ENCODE measurements at places on chromosomes 3 and 15.

DNA sequence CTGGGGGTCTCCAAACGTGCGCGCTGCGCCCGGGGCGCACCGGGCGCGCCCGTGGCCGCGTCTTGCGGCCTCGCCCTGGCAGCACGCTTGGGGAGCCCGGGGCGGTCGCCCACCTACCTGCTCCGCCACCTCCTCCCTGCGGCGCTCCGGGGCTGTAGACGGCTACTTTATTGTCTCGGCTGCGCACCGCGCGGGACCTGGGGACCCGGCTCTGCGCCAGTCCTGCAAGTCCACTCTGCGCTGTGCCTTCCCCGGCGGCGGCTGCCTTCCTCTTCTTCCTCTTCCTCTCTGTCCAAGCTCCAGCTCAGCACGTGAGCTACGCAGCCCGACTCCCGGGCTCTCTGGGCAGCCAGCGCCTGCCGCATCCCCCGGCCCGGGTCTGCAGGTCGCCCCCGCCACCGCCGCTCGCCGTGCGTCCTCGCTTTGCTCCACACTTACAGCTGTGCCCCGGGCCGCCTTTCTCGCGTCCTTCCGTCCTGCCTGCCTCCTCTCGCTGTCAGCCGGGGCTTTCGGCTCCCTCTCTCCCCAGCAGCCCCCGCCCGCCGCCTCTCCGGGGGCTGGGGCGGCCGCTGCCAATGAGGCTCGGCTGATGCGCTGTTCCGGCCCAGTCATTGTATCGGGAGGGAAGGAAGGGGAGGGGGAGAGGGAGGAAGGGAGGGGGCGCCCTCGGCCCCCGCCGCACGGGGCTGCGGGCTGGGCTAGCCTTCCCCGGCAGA is 156.4 kb upstream of the FRMD4B start:
- H3K27ac ChIP-seq = no peak overlapping the region
- H3K4me1 ChIP-seq = peaks cover 14% of the 10 kb centered on the region
- H3K27me3 ChIP-seq = peaks cover 48% of the 10 kb centered on the region
- peak; percentile 88 for DNase-seq

DNA sequence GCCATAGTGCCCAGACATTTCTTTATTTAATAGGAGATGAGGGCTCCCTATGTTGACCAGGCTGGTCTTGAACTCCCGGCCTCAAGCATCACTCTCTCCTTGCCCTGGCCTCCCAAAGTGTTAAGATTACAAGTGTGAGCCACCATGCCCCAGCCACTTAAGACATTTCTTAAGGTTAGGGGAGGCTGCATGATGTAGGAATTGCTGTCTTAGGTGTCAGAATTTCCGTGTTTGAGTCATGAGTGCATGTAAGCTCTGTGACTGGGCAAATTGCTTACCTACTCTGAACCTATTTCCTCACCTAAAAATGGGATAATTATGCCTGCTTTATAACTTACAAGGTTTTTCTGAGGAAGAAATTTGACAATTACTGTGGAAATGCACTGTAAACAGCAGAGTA is 34.2 kb upstream of the SIAH2 start:
- DNase-seq = no peak
- H3K27me3 ChIP-seq = no peaks in the 10 kb centered on the region
- H3K36me3 ChIP-seq = no peaks in the 10 kb centered on the region

- peaks cover 9% of the 10 kb centered on the region for H3K27me3 ChIP-seq
- no peak overlapping the region for H3K4me3 ChIP-seq
- no peak overlapping the region for H3K27ac ChIP-seq
- no peaks in the 10 kb centered on the region for H3K4me1 ChIP-seq
Measured at GRCh38 chr15:78751602-78751979, 59.7 kb downstream of the ADAMTS7 start.

DNA sequence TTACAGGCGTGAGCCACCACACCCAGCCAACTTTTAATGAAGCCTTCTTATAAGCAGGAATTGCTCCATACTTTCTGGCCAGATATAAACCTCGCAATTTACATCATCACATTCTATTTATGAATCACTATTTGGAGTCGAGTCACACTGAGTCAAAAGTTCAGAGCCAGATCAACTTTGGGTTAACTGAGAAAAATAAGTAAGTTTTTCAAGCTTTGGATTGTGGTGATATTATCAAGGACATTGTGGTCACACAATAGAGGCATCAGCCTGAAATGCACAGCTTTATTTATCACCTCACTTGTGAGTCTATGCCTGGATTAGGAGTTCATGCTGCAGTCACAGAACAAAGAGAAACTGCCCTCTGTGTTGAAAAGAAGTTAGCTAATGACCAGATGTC is 1163.5 kb downstream of the ROBO1 start:
- H3K27me3 ChIP-seq = no peaks in the 10 kb centered on the region
- no peaks in the 10 kb centered on the region for H3K4me1 ChIP-seq
- H3K27ac ChIP-seq = no peak overlapping the region
- H3K4me3 ChIP-seq = no peak overlapping the region
- peak; percentile 4 for DNase-seq

DNA sequence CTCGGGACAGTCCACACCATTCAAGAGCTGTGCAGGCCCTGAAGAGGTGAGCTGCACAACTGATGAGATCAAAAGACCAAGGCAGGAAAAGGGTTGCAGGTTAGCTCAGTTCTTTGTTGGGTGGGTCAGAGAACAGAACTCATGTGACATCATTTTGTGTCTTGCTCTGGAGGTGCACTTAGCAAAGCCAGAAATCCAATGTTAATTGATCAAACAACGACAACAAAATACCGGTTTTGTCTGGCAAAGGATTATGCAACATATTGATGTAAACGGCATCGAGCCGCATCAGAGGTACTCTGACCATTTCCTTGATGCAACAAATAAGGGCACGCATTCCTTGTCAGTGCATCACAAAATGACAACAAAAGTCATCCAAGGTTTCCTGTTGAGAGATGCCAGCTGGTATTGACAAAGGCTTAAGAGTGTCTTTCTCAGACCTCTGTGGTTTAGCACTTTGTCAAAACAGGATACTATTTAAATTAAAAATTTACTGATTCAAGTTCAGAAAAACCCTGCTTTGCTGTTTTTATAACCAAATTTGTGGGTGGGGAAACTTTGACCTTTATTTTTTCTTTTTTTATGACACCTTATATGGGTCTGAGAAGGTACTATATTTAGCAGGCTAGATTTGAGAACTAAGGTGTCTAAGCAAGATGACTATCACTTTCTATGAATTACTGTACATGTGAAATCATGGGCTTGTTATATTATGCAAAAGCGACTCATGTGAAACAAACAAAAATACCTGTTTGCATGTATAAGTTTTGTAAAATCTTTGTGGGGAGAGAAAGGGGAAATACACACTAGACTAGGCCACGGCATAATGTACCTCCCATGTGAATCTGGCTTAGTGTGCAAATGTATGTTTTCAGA is 496.1 kb downstream of the FOXP1 start:
- H3K4me1 ChIP-seq = peaks cover 8% of the 10 kb centered on the region
- H3K27me3 ChIP-seq = no peaks in the 10 kb centered on the region
- no peak for DNase-seq

GRCh38 chr15:83109532-83109931 is 2.1 kb downstream of the TM6SF1 start:
- H3K27ac ChIP-seq = no peak overlapping the region
- no peaks in the 10 kb centered on the region for H3K4me1 ChIP-seq
- no peak overlapping the region for H3K4me3 ChIP-seq

DNA sequence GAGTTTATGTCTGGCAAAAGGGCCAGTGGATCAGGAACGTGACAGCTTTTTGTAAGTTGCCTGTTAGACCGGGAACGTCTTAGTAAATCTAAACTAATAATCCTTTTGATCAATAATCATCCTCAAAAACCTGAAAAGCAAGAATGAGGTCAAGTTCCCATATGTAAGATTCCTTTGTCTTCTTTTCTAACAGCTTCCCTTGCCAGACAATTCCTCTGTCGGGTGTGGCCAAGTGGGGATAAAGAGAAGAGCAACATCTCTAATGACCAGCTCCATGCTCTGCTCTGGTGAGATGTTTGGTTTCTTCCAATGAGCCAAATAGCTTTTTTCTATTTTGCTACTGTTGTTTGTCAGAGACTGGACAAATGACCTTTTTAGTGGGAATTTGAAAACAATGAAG is 19.8 kb downstream of the FANCD2OS start:
- H3K4me3 ChIP-seq = no peak overlapping the region
- no peaks in the 10 kb centered on the region for H3K4me1 ChIP-seq
- peaks cover 12% of the 10 kb centered on the region for H3K36me3 ChIP-seq
- H3K27me3 ChIP-seq = no peaks in the 10 kb centered on the region
- no peak overlapping the region for H3K27ac ChIP-seq

DNA sequence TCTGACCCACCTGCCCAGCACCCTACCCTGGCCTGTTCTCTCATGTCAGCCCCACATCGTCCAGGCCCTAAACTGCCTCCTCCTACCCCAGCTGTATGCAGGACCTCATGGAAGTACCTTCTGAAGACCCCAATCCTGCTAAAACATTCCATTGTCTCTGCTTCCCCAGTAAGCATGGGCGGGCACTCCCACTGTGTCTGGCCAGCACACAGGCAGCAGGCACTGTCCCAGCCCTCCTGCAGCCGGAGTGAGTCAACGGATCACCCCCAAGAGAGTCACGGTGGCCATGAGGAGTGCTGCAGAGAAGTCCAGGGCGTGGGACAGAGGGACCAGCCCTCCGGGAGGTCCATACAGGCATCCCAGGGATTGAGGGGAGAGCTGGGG is 36.4 kb upstream of the SLCO2A1 start:
- no peaks in the 10 kb centered on the region for H3K36me3 ChIP-seq
- DNase-seq = no peak

DNA sequence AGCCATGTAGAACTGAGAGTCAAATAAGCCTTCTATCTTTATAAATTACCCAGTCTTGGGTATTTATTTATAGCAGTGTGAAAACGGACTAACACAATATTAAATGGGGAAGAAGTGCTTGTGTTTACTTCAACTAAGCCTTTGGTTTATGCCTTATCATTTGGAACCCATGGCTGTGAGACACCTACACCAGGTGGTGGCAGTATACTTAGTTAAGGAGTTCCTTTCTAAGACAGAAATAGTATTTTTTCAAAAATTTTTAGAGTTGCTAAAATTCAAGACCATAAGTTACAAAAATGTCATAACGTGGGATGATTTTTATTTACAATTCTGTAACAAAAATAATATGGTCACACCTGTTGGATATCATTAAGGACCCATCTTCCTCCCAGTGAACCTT is 354.5 kb upstream of the SOX14 start:
- no peak overlapping the region for H3K27ac ChIP-seq
- no peaks in the 10 kb centered on the region for H3K36me3 ChIP-seq
- no peaks in the 10 kb centered on the region for H3K27me3 ChIP-seq
- no peaks in the 10 kb centered on the region for H3K4me1 ChIP-seq
- DNase-seq = peak; percentile 13

- peaks cover 36% of the 10 kb centered on the region for H3K4me1 ChIP-seq
- peak overlapping the region; percentile 95 for H3K4me3 ChIP-seq
- H3K36me3 ChIP-seq = no peaks in the 10 kb centered on the region
- DNase-seq = peak; percentile 78
Measured at GRCh38 chr15:79923079-79923514, 26.3 kb upstream of the MTHFS start.

DNA sequence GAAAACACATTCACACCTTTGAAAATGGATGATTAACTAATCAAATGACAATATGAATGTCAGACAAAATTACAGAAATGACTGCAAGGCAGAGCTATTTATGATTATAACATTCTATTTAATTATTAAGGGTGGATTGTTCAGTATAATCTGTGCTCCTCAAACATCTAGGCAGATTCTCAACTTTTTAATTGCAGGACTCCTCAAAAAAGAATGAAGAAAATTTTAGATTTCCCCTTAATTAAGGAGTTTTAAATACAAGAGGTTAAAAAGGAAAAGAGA is 22.6 kb upstream of the CMC1 start:
- DNase-seq = no peak
- no peaks in the 10 kb centered on the region for H3K27me3 ChIP-seq
- no peaks in the 10 kb centered on the region for H3K4me1 ChIP-seq
- no peak overlapping the region for H3K4me3 ChIP-seq

- peaks cover 25% of the 10 kb centered on the region for H3K27me3 ChIP-seq
- H3K4me3 ChIP-seq = no peak overlapping the region
- no peak overlapping the region for H3K27ac ChIP-seq
- peaks cover 13% of the 10 kb centered on the region for H3K4me1 ChIP-seq
- no peaks in the 10 kb centered on the region for H3K36me3 ChIP-seq
Measured at GRCh38 chr3:190545191-190545590, 31.3 kb downstream of the IL1RAP start.

DNA sequence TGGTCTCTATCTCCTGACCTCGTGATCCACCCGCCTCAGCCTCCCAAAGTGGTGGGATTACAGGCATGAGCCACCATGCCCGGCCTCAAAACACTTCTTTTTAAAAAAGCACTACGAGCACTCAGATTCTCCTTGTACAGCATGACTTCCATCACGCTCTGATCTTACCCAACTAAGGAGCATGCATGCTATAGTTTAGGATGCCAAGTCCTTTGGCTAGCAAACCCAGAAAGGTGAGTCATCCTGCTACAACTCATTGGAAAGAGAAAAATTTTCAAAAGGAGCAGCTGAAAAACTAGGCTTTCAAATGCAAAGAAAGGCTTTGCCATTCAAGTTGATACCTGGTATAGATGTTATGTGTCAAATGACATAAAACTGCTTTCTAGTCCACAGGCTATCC is 70.3 kb upstream of the PRICKLE2 start:
- no peaks in the 10 kb centered on the region for H3K27me3 ChIP-seq
- H3K4me3 ChIP-seq = no peak overlapping the region
- H3K27ac ChIP-seq = no peak overlapping the region
- H3K36me3 ChIP-seq = no peaks in the 10 kb centered on the region

DNA sequence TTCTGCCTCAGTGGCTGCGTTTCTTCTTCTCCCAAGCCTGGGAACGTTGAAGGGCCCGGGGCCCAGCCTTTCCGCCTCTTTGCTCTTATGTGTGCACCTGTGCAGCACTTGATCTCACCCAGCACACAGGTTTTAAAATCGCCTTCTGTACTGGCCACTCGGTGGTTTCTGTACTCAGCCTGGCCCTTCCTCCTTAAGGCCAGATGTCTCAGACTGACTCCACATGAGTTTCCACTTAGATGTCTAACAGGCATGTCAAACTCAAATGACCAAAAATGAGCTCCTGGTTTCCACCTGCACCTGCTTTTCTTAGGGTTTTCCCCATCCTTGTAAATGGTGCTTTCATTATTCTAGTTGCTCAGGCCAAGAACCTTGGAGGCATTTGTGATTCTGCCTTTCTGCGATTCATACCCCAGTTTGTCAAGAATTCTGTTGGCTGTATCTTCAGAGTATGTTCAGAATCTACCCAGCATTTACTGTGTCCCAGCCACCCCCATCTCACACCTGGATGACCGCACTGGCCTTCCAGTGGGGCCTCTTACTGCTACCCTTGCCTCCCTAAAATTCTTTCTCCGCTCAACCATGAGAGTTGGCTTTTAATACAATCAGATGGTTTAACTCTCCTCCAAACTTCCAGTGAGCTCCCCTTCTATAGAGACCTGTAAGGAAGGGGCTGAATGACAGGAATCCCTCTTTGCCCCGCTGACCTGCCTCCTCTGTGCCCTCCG is 2.2 kb upstream of the TRAK1 start:
- no peak overlapping the region for H3K27ac ChIP-seq
- H3K27me3 ChIP-seq = no peaks in the 10 kb centered on the region
- no peaks in the 10 kb centered on the region for H3K36me3 ChIP-seq

GRCh38 chr3:112379020-112379690 is 46.2 kb downstream of the CD200 start:
- H3K4me1 ChIP-seq = no peaks in the 10 kb centered on the region
- no peak overlapping the region for H3K4me3 ChIP-seq
- DNase-seq = no peak
- no peak overlapping the region for H3K27ac ChIP-seq
- no peaks in the 10 kb centered on the region for H3K27me3 ChIP-seq

- no peak for DNase-seq
- no peaks in the 10 kb centered on the region for H3K36me3 ChIP-seq
- H3K27me3 ChIP-seq = no peaks in the 10 kb centered on the region
- peaks cover 24% of the 10 kb centered on the region for H3K4me1 ChIP-seq
Measured at GRCh38 chr3:23439080-23439479, 236.0 kb downstream of the UBE2E2 start.

GRCh38 chr15:65085990-65086679 is 9.6 kb downstream of the KBTBD13 start:
- peaks cover 65% of the 10 kb centered on the region for H3K4me1 ChIP-seq
- H3K36me3 ChIP-seq = no peaks in the 10 kb centered on the region
- peaks cover 52% of the 10 kb centered on the region for H3K27me3 ChIP-seq
- no peak overlapping the region for H3K4me3 ChIP-seq

Data from neural progenitor cell (in vitro differentiated cells).